ENCODE measurements at places on chromosomes 3 and 15.

- peak; percentile 47 for DNase-seq
Observed at GRCh38 chr3:71581457-71582035, 2.0 kb downstream of the FOXP1 start.

GRCh38 chr3:104367000-104367399 is 999.7 kb upstream of the ALCAM start:
- no peak for DNase-seq

DNA sequence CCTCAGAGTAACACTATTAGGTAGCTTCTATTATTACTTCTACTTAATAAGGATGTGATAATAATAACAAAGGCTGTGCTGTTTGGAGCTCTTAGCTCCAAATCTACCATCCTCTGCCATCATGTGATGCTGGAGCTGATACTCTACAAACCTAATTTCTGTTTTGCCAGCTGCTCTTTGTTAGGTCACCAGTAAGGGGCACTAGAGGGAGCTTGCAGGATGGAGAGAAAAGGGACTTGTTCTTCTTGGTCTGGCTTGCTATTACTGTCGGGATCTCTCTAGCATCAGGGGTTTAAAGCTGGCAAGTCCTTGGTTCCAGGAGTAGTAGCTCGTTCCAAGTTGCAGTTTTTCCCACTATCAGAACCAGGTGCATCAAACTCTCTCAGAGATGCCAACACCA is 194.9 kb upstream of the KBTBD8 start:
- DNase-seq = no peak

DNA sequence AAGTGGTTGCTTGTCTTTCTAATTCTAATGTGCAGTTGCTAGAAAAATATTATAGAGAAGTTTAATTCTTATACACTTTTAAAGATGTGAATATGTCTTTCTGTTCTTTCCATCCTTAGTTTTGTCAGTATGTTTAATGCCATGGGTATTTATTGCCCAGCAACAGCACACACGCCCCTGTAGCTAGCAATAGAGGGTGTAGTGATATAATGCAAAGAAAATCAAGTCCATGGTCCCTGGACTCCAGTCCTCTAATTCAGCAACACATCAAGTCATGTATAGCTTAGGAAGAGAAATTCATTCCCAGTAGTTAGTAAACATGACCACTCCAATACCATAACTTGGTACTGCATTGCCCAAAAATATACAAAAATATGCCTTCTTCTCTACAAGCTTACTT is 292.4 kb upstream of the NR2F2 start:
- no peak for DNase-seq

GRCh38 chr3:19596408-19596807 is 337.6 kb downstream of the EFHB start:
- no peak for DNase-seq

- DNase-seq = no peak
Observed at GRCh38 chr15:78193731-78194567, 40.4 kb downstream of the ACSBG1 start.

- DNase-seq = peak; percentile 80
Observed at GRCh38 chr15:42133886-42134502, 22.4 kb downstream of the PLA2G4F start.

- no peak for DNase-seq
Observed at GRCh38 chr3:64856977-64857516, 169.2 kb upstream of the ADAMTS9 start.

- no peak for DNase-seq
Observed at GRCh38 chr15:80375968-80376891, 28.0 kb upstream of the ARNT2 start.

- DNase-seq = no peak
Observed at GRCh38 chr3:8492744-8493511, 8.7 kb upstream of the LMCD1 start.

- DNase-seq = no peak
Observed at GRCh38 chr15:40420793-40421192, 15.2 kb downstream of the IVD start.

DNA sequence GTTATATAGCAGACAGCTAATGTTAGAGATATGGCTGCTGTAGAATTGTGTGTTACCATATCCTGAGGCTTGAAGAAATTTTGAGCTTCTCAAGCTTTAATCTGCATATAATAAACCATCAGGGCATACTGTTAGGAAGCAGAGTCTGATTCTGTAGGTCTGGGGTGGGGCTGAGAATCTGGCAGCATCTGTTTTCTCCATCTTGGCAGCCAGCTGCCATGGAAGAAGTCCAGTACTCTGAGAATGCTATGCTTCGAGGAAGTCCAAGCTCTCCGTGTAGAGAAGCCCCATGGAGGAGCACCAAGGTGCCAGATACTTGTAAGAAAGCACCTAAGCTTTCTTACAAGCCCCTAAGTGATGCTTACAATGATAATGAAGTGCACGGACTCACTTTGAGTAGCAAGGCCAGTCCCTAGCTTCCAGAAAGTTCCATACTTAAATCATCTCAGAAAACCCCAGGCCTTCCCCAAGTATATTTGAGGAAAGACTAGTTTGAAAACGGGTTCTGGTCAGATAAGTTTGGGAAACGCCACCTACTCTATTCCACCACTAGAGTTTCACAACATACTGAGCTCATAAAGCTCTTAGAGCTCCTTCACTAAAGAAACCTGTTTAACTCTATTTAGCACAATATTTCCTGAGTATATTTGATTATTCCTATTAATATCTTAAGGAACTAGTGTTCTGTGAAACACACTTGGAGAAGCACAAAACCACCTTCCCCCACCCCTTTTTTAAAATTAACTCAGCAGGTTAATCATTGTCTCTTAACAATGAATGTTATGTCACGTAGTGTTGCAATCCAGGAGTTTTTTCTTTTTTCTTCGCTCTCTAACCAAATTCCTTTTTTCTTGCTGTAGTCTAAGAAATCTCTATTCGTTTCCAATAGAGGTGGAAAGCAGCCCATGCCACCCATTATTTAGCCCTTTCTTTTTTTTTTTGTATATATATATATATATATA is 59.9 kb upstream of the RASGRP1 start:
- no peak for DNase-seq

DNA sequence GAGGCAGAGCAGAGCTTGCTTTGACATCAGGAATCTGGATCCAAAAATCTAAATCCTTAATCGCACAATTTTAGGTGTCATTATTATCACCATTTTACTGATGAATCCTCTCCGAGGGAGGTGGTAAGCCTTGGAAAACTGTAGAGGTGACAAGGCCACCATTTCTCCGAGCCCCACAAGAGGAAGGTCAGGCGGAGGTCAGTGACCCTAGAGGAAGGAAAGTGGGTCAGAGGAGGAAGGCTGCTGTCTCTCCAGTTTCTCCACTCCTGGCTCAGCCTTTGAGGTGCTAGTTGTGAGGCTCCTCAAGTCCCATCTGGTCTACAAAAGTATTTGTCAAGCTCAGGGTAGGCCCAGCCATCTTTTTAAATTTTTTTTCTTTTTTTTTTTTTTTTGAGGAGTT is 3.2 kb downstream of the DVL3 start:
- DNase-seq = no peak

DNA sequence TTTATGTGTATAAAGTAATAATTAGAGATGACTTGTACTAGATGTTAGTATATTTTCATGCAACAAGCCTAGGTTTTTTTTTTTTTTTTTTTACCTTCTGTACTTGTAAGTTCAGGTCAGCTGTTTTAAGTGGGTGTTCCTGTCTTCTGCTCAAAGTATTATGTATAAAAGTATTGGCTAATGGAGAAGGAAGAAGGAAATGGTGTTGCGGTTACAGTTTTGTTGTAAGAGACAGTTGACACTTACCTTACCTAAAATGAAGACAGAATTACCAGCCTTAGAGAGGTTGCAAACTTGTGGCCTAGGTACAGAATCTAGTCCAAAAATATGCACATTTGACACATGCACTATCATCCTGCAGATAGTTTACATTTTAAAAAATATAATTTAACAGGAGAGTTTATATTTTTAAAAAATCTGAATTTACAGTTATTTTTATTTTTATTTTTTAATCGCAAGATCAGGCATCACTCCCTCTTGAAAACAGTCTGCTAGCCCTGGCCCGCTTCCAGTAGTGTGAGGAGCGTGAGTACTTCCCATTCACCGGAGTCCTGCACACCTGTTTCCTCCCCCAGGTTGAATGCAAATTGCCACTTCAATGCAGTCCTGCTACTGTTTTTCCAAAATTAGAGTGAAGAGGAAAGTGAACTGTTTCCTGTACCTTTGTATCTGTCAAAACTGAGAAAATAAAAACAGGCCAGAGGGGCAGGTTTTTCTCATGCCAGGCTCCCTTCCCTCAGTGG is 224.3 kb upstream of the SOX2 start:
- no peak for DNase-seq

- no peak for DNase-seq
Observed at GRCh38 chr15:85489773-85490493, 109.5 kb downstream of the AKAP13 start.

All from activated naive CD4-positive, alpha-beta T cell treated with anti-CD3 and anti-CD28 coated beads, Interleukin-2, amount 10 ng/mL, durations not matched to agents 7 days and 5 days (primary cell).